NK-92 treated with Interleukin-12 subunit alpha and Interleukin-12 subunit beta, amount 100 ng/mL, for 24 hours (cell line): ENCODE measurements at places on chromosomes 12 and 14.

GRCh38 chr12:18998343-18999261, 130.9 kb upstream of the PLEKHA5 start:
- DNase-seq = no peak

DNA sequence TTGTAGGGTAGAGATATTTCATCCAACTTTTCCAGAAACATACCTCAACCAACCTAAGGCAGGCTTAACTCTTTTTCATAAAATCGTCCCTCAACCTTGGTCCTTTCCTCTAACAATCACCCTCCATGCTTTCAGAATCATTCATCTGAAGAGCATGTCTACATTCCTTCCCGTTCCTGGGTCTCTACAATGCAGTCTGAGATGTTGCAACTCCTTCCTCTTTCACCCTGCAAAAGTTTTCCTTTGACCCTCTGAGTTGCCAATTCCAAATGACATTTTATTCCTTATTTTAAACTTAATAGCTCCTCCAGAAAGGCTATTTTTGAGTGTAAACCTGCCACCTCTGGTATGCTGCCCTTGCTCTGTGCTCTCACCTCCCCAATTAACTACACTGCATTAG, 16.7 kb downstream of the SLC7A7 start:
- no peak for DNase-seq

DNA sequence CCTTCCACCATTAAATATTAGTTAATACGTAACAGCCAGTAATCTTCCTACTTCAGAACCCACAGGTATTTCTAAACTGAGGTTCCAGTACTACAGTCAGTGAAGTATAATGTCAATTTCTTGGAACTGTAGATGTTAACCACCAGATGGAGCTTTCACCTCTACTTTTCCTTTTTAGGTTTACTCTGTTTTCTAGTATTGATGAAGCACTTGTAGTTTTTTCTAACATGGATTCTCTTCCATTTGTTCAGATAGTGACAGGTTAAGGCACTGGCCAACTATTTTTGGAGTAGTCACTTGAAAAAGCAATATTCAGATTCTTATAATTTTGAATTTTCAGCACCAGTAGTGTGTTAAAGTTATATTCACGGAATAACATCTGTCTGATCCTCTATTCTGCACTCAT, 4.6 kb upstream of the SEC23A start:
- no peak for DNase-seq

DNA sequence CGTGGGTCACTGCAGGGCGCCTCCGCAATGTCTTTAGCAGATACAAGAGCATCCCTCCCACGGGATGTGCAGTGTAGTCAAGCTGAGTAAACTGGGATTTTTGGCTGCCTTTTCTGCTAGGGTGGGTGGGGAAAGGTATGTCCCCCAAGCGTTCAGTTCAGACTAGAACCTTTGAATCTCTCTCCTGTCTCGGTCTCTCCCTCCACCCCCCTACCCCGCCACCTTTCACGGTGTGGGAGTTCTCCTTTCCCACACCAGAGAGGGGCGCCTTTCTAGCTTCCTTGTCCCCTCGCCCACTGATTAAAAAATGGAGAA, 525 bp upstream of the FAR2 start:
- DNase-seq = peak; percentile 44

- no peak for DNase-seq
Measured at GRCh38 chr12:46516933-46517578, 144.5 kb upstream of the SLC38A2 start.

GRCh38 chr12:126926023-126926594, 1340.9 kb upstream of the TMEM132C start:
- DNase-seq = no peak

GRCh38 chr12:11307143-11307542, 3.1 kb downstream of the PRB4 start:
- DNase-seq = no peak

DNA sequence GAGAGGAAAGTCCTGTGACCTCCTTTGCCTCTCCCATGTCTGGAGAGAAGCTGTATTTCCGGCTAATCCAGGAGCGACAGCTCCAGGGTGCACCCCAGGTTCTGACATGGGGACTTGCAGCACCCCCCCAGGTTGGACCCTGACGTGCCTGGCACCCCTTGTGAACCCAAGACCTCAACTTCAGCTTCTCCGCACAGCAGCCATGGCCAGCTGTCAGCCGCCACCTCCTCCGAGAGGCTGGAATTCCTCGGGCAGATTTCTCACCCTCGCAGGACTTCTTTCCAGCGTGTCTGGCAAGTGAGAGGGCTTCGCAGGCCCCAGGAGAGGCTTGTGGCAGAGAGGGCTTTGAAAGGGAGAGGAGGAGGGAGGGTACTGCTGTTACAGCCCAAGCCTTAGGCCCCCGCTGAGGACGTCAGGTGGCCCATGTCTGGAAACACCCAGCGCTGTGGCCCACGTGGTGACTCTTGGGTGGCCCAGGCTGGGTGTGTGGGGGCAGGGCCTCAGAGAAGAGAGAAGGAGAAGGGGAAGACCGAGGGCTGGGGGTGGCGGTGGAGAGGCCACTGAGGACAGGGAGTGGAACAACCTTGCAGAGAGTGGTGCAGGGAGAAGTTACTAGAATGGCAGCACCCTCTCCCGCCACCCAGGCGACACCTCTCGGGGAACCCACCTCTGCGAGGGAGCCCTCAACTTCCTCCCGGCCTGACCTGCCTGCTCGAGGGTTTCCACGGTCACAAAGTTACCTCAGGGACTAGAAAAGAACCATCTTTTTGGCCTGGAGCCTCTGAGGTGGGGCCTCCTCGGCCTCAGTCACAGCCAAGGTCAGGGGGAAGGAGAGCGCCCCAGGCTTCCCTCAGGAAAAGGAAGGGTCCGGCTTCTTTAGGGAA, 11.7 kb upstream of the RPS6KL1 start:
- no peak for DNase-seq

- no peak for DNase-seq
Measured at GRCh38 chr12:111766608-111767361, at the start of gene ALDH2. Gene ALDH2 (plus strand): TSS chr12:111766933. CDS start chr12:111766983, 50 bp downstream.

GRCh38 chr14:104393199-104393897, 186.2 kb upstream of the C14orf180 start:
- no peak for DNase-seq

- DNase-seq = no peak
Measured at GRCh38 chr14:52377940-52378339, 63.8 kb downstream of the PTGER2 start.

GRCh38 chr12:102682366-102683289, 202.3 kb upstream of the IGF1 start:
- DNase-seq = no peak

GRCh38 chr12:115341442-115341841, 657.5 kb upstream of the TBX3 start:
- no peak for DNase-seq

DNA sequence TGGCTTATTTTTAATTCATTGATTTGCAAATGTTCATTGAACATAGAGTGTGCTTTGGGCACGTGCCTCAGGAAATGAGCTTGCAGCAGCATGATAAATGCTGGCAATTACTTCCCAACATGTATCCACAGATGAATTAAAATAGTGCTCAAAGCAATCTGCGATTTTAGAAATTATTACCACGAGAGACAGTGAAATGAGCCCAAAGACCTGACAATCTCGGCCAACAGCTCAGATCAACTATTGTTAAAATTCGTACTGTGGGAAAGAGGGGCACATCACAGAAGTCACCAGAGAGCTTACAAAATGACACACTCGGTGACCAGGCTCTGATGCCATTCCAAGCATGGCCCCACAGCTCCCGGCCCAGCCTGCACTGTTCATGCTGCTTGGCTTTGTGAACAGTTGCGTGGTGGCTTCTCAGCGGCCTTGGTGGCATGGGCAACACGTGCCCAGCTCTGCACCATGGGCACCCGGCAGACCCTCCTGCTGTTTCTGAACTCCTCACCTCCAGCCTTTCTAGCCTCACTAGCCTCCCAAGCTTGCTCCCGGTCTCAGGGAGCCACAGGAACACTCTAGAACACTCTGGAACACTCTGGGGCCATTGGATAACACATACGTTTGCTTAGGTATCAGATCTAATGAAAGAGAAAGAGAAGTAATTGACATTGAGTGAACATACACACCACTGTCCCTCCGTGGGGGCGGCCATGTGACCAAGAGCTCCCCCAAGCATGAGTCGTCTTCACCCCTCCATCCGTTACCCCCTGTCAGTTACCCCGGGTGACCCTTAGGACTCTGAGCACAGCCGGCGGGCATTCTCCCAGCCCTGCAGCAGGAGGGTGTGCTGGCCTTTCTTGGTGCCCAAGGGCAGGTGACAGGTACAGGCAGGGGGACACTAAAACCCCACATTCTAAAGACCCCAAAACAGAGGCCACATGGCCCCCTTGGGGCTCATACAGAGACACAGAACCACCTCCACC, 28.0 kb downstream of the RIMBP2 start:
- DNase-seq = no peak

DNA sequence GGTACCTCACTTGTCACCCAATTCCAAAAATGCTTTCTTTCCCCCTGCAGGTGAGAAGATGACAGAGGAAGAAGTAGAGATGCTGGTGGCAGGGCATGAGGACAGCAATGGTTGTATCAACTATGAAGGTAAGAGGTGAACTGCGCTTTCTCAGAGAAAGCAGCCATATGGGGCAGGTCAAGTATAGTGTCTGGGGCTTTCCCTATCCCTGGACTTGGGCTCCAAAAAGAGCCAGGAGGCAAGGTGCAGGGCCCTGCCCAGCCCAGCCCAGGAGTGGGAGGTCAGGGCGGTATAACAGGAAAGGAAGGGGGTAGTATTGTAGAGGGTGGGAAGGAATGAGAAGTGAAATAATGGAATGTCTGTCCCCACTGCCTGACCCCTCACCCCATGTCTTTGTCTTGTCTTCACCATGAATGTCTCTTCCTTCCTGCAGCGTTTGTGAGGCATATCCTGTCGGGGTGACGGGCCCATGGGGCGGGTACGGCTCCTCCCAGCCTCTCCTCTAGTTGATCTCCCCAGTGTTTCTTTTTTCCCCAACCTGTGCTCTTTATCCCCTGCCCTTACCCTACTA, 2.1 kb downstream of the MYL6 start:
- DNase-seq = no peak

DNA sequence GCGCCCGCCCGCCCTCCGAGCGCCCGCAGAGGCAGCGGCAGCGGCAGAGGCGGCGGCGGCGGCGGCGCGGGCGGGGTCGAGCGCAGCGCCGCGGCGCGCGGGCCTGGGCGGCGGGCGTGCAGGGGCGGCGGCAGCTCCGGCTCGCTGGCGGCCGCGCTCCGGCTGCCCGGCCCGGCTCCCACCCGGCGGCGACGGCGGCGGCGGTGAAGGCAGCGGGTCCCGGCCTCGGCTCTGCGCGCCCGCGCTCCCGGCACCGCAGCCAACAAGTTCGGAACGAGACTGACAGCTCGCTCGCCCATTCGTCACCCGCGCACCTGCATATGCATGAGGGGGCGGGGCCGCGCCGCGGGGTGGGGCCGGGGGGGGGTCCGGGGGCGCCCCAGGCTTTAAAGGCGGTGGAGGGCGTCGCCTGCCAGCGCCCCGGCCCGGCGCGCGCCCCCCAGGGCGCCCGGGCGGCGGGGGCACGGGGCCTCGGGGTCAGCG, at the start of gene JAG2:
TSS of gene JAG2 (minus strand) at position 281 of the 483 bp plus-strand sequence. CDS start 356 bp downstream, outside the sequence.
- no peak for DNase-seq

- DNase-seq = no peak
Measured at GRCh38 chr12:108799401-108800243, 57.8 kb downstream of the SSH1 start.

DNA sequence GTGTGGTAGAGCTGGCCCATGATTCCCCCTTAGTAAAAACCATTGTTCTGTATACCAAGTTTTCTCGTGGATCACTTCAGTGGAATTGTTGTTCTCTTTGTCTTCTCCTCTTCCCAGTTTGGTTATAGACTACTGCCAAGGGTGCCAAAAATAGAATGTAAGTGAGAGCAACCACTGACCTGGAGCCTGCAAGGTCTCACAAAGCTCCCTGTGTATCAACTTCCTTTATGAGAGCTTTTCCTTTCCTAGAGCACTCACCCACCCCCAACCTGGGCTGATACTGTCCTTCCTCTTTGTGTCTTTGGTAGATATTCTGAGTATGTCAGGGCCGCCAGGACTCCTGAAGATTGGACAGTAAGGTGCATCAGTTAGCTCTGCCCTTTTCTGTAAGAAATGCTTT, 101.0 kb downstream of the SCN8A start:
- DNase-seq = no peak

- no peak for DNase-seq
Measured at GRCh38 chr14:49892301-49892635, 614 bp upstream of the ARF6 start.

DNA sequence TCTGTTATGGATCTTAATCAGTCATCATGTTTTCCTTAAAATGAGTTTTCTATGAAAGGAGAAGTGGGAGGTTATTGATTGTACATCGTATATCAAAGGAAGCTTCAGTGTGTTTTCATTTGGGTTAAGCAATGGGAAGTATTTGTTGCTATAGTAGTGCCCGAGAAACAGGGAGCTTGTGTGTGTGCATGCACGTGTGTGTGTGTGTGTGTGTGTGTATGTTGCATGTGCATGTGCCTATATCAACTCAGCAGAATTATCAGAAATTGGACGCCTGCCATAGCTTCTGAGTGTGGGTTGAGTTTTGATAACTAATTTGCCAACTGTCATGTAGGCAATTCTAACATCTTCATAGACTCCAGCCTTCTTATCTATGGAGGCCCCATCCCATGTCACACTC, 246.1 kb upstream of the CRY1 start:
- DNase-seq = no peak

- DNase-seq = no peak
Measured at GRCh38 chr14:67971627-67972625, 152.3 kb downstream of the RAD51B start.

GRCh38 chr14:77296906-77297305, 23.8 kb downstream of the POMT2 start:
- DNase-seq = no peak

DNA sequence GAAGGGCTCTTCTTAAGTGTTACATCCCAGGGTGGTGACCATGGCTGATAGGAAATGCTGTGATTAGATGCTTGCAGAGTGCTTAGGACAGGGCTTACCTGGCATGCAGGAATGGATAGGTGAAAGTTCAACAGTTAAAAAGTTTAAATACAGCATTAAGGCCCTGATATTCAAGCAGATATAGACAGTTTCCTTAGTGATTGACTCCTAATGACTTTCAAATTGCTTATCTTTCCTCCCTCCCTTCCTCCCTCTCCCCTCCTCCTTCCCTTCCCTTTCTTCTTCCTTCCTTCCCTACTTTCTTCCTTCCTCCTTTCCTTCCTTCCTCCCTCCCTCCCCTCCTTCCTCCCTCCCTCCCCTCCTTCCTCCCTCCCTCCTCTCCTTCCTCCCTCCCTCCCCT, 244.6 kb upstream of the NOS1 start:
- no peak for DNase-seq
